ENCODE measurements at places on chromosomes 7 and 10.

GRCh38 chr7:36651404-36651803 is 72.9 kb downstream of the AOAH start:
- no peak for DNase-seq

DNA sequence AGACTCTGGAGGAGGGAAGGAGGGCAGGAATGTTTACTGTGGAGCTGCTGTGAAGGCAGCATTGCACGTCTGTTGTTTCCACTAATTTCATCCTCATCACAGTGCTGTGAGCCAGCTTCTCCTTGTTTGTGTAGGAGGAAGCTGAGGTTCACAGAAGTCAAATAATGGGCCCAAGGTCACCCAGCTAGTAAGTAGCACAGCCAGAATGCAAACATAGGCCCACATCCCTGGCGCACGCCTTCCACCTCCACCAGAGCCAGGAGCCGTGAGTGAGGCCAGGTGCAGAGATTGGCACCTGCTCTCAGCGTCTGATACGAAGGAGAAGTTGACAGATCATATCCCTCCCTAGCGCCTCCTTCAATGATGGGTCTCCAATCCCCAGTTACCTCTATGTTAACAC is 93.6 kb downstream of the HTR5A start:
- DNase-seq: no peak

GRCh38 chr7:132520591-132521280 is 55.5 kb downstream of the PLXNA4 start:
- DNase-seq: no peak

DNA sequence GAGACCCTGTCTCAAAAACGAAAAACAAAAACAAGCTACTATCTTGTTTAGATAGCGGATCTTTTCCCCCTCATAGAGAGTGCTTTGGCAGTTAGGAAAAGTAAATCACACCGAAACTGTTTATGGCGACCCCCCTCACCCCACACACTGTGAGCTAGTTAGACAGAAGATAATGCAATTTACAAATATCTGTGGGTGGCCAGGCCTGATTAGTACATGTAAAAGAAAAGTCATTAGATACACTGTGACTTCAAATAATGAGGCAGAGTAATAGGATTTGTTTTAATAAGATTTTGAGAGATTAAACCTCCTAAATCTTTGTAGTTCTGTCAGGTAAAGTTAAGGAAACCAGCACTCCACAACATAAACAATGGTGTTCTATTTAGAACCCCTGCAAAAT is 121.1 kb downstream of the ST7 start:
- no peak for DNase-seq

DNA sequence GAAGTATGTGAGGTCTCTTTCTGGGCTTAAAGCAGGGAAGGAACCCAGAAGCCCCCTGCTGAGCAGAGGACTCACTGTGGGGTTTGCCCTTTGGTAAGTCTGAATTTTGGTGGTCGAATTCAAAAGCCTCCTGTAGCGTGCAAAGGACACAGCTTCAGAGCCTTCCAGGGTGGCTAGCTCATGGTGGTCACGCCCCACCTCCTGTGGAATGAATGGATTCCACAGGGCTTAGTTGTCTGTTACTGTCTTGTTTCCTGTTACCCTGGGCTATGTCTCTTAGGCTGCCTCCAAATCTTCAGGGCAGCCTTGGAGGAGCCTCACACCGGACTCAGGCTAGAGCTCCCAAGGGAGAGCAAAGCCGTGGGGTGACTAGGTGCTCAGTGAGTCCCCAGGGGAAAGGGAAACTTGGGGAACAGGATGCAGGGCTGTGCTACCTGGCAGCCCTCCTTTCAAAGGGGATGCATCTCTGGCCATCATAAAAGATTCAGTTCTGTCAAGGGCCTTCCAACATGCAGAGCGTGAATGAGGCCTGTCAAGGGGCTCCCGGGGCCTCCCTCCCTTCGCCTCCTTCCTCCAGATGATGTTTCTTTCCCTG is 211.7 kb downstream of the CCSER2 start:
- DNase-seq: no peak

DNA sequence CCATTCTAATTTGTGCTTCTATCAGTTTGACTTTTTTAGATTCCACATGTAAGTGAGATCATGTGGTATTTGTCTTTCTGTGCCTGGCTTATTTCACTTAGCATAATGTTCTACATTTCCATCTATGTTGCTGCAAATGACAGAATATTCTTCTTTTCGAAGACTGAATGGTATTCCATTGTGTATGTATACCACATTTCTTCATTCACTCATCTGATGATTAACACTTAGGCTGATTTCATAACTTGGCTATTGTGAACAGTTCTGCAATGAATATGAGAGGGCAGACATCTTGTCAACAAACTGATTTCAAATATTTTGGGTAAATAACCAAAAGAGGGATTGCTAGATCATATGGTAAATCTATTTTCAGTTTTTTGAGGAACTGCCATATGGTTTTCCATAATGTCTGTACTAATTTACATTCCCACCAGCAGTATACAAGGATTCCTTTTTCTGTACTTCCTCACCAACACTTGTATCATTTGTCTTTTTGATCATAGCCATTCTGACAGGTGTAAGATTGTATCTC is 52.9 kb downstream of the ZNF22 start:
- no peak for DNase-seq

DNA sequence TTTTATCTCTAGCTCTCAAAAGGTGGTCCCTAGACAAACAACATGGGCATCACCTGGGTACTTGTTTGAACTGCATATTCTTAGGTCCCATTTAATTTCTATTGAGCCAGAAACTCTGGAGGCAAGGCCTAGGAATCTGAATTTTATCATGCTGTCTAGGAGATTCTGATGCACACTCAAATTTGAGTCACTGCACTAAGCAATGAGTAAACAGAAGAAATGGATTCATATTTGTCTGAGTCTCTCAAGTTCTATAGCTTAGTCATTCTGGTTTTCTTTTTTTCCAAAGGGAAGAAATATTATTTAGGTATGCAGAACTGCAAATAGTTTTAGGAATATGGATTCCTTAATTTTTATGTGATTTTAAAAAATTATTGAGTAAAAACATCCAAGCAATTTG is 185.5 kb downstream of the SEMA3A start:
- DNase-seq: no peak

DNA sequence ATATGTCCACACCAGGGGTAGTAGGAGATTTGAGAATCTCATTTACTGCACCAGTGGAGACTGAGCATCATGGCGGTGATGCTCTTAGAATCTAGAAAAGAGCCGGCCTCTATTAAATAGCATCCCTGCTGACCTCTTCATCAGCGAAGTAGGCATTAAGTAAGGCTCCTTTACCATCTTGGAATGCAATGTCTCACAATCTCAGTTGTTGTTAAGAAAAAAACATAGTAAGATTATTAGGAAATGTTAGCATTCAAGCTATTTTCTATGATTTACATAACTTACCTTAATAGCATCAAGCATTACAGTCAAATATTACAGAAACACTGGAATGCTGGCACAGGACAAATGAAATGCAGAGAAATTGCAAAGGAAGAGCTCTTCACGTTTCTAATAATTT is 54.5 kb downstream of the ORC5 start:
- no peak for DNase-seq

DNA sequence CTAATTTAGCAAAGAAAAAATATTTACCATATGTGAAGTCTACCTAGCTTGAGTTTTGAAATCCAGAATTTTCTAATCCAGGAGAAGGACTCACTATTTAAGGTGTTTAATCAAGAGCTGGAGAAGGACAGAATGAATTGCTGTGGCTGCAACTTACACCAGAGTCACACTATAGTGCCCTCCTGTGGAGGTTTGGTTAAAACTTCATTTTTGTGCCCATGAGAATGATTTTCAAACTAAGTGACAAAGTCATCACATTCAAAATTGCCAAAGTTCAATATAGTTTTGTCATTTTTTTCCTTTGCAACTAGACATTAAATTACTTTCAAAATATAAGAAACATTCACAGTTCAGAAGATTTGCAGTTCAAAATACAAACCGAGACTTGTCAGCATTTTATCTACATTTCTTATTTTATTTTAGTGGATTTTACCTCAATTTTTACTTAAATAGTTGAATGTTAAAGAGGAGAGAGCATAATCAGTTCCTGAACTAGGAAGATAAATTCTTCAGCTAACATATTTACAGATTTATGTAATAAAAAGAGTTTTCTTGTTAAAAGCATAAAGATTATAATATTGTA is 70.7 kb downstream of the CABCOCO1 start:
- peak; percentile 29 for DNase-seq

- no peak for DNase-seq
These were observed 103.6 kb downstream of the NPSR1 start for GRCh38 chr7:34761627-34762026.

- no peak for DNase-seq
These were observed 89.0 kb downstream of the ST8SIA6 start for GRCh38 chr10:17365402-17365801.

GRCh38 chr7:24587853-24588252 is 14.6 kb downstream of the PALS2 start:
- DNase-seq: no peak

DNA sequence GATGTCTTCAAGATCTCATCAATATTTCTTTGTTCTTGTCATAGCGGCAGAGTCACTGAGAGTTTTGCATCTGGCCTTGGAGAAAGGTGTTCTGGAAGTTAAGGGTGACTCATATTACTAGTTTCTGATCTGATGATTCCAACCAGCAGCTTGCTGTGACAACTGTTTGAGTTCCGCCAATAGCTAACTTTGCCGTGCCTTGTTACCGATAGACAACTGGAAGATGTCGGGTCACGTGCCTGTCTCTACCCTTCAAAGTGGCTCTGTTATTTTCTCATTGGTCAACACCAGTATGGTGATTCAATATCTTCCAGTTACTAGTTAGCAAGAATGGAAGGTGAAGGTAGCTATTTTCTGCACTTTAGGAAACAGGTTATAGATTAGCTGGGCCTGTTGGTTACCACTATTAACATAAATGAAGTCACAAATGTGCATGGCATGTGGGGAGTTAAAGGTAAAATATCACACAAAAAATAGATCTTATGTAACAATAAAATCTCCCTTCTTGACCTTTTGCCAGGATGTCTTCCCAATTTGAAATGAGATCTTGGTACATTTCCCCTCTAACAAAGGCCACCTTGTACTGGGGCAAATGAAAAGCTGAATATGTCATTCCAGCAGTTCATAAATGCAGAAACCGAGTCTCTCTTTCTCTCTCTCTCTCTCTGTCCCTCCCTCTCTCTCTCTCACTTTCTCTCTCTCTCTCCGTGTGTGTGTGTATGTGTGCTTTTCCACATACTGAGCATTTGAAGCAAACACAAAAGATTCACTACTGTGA is 2.6 kb upstream of the MGAM2 start:
- no peak for DNase-seq

- DNase-seq: no peak
These were observed 205.2 kb upstream of the SHH start for GRCh38 chr7:156017431-156017830.

- no peak for DNase-seq
These were observed 117.7 kb upstream of the MBL2 start for GRCh38 chr10:52890281-52890680.

- DNase-seq: no peak
These were observed 56.2 kb upstream of the PPP2R2D start for GRCh38 chr10:131844529-131845084.

DNA sequence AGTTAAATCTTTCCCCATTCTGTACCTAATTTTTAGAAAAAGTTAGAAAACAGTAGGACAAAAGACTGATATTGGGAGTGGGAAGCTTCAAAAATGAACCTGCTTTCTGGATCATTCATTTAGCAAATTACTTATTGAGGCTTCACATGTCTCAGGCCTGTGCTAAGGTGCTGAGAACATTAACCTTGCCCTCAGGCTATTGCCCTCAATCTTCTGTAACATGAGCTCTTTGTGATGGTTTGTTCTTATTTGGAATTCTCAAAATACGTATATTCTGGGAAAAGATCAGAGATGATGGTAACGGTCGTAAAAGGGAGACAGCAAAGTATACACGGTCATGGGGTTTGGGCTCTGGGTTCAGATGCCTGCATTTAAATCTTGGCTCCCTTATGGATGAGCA is 39.5 kb upstream of the PRKG1 start:
- no peak for DNase-seq

GRCh38 chr7:169276-170172 is 22.8 kb upstream of the FAM20C start:
- no peak for DNase-seq

DNA sequence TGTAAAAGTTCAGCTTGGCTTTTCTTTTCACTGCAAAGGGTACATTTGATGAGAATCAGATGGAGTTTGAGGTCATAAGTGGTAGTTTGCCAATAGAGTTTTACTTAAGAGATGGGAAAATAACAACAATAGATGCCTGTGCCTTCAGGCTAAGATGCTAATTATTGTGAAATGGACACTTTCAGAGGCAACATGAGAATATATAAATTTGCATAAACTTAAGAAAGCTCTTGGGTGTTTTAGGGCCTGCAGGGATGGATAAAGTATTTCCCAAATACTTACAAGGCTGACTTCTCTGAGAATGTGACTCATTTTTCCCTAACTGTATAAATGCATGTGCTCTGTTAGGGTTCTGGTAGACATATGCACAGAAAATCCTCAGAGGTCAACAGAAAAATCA is 200.3 kb upstream of the SVIL start:
- no peak for DNase-seq

DNA sequence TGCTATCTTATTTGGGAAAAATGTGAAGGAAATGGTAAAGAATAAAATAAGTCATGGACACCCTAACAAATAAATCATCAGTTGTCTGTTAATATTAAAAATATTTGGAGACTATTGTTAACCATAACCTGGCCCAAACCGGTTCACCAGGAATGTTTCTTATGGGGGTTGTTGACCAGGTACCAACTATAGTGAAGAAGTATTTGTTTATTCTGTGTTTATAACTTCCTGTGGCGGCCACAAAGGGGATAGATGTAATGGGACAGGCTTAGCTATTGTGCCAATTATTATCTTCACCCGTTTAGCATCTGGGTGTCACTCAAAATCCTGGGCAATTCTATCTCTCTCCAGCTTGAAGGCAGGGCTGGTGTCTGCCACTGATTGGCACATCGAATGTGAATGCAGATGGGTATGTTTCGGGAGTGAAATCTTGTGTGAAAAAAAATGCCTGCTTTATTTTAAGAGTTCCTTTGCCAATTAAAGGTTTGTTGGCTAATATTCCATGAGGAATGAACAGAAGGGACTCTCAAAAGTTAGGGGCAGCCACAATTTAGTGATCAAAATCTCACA is 500.9 kb downstream of the ARL4A start:
- no peak for DNase-seq

GRCh38 chr7:129101746-129102145 is 42.8 kb upstream of the TSPAN33 start:
- no peak for DNase-seq

- no peak for DNase-seq
These were observed 421.2 kb downstream of the IPMK start for GRCh38 chr10:57846307-57847065.

Measured in SK-N-SH (cell line).